ENCODE measurements at places on chromosomes 6 and 20.
A peak's percentile ranks its signal among the peaks of the same experiment; 100 is the strongest.

DNA sequence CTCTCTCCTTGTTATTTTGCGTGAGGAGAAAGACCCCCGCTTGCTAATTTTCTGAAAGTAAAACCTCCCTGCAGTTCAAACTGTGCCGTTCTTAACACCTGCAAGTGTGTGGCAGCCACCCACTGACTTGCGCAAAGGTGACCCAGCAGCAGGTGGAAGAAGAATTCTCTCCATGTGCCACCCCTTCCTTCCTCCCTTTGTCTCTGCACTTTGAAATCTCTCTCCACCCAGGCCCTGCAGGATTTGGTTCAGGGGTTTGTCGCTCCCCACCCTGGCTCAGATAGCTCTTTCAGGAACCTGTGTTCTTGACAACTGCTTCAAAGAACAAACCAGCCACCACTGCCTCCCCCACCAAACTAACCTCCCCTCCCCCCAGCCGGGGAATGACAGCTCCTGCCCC lies 41.4 kb downstream of the ZNF831 start:
- no peak for DNase-seq

GRCh38 chr6:36123270-36124139 lies 6.8 kb upstream of the MAPK13 start:
- peak; percentile 72 for DNase-seq

DNA sequence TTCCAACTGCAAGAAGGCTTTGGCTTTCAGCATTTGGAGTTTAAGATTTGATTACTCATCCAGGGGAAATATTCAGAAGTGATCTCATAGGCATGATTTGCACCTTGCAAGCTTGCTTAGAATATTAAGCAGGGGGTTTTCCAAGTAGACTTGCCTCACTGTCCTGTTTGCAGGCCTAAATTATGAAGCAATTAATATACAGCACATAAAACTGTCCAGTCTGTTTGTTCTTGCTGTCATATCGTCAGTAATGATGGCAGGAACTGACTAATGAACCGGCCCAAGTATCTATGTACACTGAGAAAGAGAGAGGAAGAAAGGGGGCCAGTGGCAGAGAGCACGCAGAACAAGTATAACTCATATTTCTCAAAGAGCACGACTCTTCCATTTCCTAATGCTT lies 212.5 kb upstream of the SUPT3H start:
- DNase-seq: no peak

DNA sequence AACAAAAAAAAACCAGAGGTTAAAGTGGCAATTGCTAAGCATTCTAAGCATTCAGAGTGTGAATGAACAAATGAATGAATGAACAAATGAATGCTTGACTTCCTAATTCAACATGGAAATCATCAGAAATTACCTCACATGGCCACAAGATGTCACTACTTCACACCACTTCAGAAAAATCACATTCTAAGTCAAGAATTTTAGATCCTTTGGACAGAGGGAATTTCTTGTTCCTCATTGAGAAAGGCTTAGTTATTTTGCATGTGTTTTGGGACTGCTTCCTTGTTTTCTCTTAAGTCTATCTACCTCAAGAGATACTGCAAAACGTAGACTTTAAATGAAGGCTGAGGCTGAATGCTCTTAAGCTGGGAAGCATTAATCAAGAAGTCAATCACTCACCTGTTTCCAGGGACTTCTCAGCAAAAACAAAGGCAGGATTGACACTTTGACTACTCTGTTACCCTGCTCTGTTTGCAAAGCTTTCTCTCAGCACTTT lies 120.2 kb downstream of the MBOAT1 start:
- DNase-seq: peak; percentile 24

- no peak for DNase-seq
These were observed 281.0 kb upstream of the SULF2 start for GRCh38 chr20:48066246-48066645.

DNA sequence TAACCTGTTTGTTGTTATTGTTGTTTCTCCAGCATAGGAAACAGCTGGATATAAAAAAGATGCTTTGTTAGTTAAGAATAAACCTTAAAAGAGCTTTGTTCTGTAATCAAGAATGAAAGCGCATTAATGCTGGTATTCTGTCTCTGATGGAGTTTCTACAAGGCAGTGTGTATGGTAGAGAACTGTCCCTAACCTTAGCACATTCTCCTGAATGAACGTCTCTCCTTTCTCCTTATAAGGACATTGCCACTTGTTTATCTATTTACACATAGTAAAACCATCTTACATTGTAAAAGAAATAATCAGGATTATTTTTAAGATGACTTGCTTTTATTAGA lies 33.8 kb upstream of the LCA5 start:
- DNase-seq: no peak

DNA sequence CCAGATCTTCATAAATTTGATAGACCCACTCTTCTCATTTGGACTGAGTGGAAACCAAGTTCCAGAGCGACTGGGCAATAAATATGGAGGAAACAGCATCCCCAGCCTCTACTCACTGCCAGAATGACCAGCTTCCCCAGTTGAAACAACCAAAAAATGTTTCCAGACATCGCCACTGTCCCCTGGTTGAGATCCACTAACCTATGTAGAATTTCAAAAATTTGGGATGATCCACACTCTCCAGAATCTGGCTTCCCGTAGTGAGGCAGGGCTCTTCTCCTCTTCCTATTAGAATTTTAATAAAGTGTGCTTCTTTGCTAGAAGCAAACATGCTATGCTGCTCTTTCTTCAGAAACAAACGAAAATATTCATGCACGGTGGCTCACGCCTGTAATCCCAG lies 287.0 kb upstream of the SUPT3H start:
- no peak for DNase-seq

- DNase-seq: no peak
These were observed 29.9 kb downstream of the NFATC2 start for GRCh38 chr20:51512645-51513044.

DNA sequence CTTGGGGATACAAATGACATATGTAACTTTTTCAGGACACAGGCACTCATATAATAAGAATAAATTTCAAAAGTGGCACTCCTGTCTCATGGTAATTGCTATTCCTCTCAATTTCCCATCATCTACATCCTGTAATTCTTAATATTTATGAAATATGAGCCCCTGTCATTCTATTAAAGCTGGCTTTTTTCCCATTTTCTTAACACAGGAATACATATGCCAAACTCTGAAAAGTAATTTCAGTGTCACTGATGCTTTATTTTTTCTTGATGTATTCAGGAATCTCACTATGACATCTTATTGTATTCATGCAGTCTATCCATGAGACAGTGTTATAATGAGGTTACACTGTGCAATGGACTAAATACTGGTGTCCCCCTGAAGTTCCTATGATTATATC lies 24.3 kb upstream of the FKBP1C start:
- no peak for DNase-seq

DNA sequence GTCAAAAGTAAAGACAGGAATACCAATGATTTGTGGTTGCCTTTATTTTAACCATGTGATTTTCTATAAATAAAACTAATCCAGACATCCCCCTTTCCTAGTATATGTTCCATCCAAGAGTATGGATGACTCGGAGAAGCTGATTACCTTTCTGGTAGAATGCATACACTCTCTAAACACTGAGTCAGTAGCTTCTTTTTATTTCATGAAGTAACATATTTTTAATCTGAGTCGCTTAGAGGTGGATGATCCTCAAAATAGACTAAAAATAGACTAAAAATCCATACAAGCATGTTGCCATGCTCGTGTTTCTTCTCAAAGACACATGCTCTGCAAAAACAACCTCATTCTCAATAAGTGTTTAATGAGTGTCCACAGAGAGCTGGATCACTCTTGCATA lies 263.7 kb downstream of the COL12A1 start:
- DNase-seq: no peak

DNA sequence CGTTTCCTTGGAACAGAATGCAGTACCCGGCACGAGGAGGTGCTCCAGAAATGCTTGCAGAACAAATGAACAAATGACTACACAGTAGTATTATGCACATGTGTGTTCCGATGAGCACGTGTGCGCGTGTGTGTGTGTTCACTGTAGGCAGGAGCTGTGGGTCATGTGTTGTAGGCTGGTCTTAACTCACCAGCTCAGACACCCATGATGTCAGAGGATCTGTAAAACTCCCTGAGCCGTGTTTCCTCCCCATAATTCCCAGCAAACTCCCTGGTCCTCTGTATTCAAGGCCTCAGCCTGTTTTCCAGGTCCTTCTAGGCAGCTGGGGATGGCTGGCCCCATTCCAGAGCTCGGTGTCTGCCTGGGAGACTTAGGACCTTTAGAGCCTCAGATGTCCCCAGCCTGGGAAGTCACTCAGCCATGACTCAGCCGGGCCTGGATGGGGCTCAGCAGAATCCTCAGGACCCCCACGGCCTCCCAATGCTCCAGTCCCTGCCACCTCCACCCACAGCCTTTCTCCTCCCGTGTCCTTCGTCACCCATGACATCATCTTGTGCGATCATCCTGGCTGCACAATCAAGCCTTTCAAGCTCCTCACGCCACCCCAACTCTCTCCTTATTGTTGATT lies 475.0 kb upstream of the SULF2 start:
- DNase-seq: no peak

DNA sequence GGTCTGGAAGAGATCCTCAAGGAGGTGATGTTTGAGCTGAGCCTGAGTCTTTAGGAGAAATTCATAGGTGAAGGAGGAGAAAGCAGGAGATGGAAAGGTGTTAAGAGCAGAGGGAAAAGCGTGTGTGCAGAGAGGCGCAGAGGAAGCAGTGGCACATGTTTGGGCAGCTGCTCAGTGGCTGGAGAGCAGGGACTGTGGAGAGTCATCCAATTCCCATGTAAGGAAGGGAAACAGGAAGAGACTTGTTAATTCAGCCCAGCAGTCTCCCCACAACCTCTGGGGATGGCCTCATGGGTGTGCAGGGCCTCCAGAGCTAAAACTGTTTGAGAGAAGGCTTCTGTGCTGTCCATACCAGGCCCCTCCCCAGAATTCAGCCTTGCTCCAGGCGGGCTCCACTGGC lies 16.2 kb downstream of the AAR2 start:
- no peak for DNase-seq

GRCh38 chr6:41571021-41571780 lies 25.0 kb downstream of the FOXP4 start:
- no peak for DNase-seq

DNA sequence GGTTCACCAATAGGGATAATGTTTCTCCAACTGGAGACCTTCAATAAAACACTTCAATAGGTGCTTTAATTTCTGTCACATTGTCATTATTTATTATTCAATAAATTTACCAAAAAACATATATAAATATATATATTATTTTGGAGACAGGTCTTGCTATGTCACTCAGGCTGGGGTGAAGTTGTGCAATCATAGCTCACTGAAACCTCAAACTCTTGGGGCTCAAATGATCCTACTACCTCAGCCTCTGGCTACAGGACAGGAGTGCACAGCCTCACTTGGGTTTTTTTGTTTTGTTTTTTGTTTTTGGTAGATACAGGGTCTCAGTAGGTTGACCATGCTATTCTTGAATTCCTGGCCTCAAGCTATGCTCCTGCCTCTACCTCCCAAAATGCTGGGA lies 9.9 kb downstream of the SMLR1 start:
- DNase-seq: no peak

GRCh38 chr20:51331481-51331880 lies 211.0 kb downstream of the NFATC2 start:
- DNase-seq: no peak

Measured in NCI-H1105 (cell line).